ENCODE measurements at places on chromosomes 12 and 14.

DNA sequence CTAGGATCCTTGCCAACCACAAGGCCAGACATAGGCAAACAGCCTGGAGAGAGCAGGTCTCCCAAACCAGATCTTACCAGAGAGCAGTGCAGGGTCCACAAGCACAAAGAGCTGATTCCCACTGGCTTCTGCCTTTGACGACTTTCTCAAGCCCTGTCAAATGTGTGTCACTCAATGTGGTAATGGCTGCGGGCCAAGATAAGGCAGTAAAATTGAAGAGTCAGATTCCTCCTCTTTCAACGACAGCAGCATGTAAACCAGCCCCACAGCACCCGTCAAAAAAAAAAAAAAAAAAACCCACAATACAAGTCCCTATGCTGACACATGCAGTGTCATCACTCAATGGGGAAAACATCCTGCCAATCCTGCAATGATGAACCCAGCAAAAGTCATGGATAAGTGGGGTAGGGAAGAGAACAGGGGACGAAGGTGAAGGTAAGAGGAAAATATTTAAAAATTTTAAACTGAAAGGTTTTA lies at the start of gene STON2:
Gene STON2, minus strand, starts transcription at position 123 of the 477 bp plus-strand sequence. CDS start 1,942 bp downstream, outside the sequence.
- DNase-seq, result peak; percentile 27

- no peak for DNase-seq
Measured at GRCh38 chr14:94383777-94384176, 4.6 kb downstream of the SERPINA1 start.

DNA sequence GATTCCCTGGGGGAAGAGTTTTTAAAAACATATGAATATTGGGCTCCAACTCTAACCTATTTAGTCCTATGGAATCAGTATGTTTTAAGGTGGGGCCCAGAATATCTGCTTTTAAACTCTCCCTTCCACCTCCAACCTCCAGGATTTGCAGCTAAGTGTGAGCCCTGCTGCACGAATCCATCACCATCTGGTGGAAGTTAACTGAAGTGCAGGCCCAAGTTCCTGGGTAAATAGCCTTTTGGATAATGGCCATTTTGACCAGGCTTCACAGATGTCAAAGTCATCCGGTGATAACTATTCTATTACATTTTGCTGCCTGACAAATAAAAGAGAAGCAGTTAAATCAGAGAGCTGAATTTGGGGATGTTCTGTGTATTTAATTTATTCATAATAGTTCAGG lies 58.1 kb upstream of the RMST start:
- DNase-seq, result peak; percentile 32

- DNase-seq, result no peak
Measured at GRCh38 chr12:29149691-29150281, 708 bp downstream of the FAR2 start.

DNA sequence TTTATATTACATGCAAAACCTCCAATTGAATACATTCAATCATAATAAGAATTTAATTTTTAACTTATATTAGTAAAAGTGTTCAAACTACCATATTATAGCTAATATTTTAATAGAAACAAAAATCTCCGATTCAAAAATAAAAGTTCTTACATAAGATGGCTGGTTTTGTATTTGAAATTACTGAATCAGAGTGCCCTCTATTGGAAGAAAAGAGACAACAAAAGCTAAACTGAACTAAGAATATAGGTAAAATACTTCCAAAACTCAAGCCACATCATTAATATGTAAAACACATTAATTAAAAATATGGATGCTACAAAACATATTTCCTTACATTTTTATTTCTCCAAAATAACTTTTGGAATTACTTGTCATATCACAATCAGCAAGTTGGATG lies 120.3 kb downstream of the GARIN6 start:
- peak; percentile 79 for DNase-seq

DNA sequence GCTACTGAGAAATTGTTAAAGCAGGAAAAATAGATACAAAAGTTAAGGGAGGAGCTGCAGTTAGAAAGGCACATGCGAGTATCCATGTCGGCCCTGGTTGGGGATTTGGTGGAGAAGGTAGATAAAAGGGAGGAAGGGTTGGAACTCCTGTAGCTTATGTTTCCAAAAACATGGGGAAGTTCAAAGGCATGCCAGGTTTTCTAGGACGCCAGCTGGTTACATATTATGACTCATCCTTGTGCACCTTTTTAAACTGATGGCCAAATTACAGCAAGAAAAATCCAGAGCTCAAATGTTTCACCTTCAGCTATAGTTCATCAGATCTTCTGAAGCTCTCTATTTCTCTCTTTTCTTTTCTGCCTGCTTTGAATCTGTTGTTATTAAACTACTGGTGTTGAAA lies 13.2 kb upstream of the MAP4K5 start:
- no peak for DNase-seq

GRCh38 chr14:97196336-97196735 lies 399.2 kb downstream of the VRK1 start:
- no peak for DNase-seq

DNA sequence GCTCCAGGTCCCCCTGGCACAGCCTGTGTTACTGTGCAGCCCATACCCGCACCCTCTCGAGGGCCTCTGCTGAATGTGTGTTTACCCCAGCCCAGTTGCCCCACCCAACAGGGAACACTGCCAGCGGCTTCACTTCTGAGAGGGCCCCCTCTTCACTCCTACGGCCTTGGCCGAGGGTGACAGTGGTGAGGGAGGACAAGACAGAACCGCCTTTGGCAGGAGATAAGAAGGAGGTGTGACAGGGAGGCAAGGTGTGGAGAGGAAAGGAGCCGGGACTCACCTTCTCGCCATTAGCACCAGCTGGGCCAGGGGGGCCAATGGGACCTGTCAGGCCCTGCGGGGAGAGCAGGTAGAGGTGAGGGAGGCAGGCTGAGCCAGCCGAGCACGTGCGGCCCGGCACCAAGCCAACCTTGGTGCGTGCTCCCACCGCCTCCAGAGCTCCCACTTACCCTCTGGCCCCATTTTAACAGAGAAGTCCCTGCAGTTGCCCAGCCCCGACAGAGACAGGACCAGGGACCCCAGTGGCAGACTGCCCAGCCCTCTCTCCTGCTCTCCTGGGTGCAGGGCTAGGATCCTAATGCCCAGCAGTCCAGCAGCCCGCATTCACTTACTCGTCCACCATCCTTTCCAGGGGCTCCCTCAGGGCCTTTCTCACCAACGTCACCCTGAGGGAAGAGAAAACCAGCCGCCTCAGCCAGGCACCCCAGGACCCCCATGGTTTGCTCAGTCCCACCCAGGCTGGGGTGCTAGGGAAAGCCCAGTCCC lies 18.3 kb downstream of the TMEM106C start:
- DNase-seq, result no peak

DNA sequence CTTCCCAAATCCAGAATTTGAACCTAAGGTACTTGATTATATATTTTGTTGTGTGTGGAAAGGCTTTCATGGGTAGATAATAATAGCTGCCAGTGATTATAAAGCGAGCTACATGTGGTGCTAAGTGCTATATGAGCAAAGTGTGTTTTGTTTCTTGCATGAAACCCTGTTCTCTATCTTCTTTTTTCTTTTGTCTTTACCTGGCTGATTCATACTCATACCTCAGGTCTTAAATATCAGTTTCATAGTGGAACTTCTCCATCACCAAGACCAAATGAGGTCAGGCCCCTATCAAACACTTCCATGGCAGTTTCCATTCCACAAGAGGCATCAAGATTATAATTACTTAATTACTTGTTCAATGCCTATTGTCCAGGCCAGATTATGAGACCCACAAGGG lies 6.9 kb downstream of the MAP3K9 start:
- DNase-seq, result no peak

DNA sequence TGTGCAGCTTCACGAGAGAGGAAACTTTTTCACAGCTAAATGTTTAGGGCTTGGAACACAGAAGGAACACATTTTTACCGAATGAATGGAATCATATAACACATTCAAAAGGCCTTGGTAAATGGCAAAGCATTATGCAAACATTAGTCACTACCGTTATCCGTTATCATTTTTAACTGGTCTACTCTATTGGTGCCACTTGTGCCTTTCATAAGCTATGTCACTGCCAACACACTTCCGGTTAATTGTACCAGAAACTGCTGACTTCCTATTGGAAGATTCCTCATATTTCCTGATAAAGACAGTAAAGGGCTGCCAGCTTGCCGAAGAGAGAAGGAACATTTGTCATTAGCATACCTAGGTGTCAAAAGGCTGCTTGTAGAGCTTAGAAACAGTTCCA lies 169.2 kb downstream of the APAF1 start:
- DNase-seq, result no peak

GRCh38 chr14:102417646-102418045 lies 54.9 kb downstream of the TECPR2 start:
- DNase-seq, result no peak

GRCh38 chr12:65561798-65562382 lies 262.4 kb upstream of the HMGA2 start:
- no peak for DNase-seq
